ENCODE measurements at places on chromosomes 7 and 10. TPM values are rescaled to one million over a fixed set of nuclear protein-coding genes. Genes with fewer than 3 reads are reported as not detected.

DNA sequence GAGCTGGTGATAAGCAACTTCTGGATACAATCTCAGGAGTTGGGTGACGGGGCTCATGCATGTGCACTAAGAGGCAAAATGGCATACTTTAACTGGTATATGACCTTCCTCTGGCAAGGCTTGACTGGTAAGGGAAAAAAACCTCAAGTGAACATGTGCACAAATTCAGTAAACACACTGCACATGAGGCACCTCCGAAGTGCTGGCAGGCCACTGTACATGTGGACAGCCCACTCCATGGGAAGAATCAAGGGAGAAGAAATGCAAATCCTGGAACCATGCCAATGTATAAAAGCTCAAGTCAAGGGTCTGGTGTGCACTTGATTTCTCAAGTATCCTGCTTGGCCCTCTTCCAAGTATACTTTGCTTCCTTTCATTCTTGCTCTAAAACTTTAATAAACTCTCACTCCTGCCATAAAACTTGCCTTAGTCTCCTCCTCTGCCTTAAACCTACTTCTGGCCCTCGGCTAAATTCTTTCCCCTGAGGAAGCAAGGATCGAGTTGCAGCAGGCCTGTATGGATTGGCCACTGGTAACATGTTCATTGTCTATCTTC, 167.2 kb downstream of the RAMP3 start:
- no peak for DNase-seq

GRCh38 chr10:4851176-4851575, 25.2 kb downstream of the AKR1E2 start:
- DNase-seq = no peak

Gene OR2A12
- total RNA-seq = not detected

Gene ASB4
- 0.24 TPM for total RNA-seq

Data from ovary (tissue), 10 donors.